ENCODE measurements at places on chromosomes 11 and 22. TPM values are rescaled to one million over a fixed set of nuclear protein-coding genes. Genes with fewer than 3 reads are reported as not detected.

GRCh38 chr11:7495882-7496551, 10.7 kb downstream of the OLFML1 start:
- DNase-seq, result no peak

- peak; percentile 70 for DNase-seq
These were observed 10.0 kb downstream of the PPM1F start for GRCh38 chr22:21942407-21943343.

CHST1 gene
- 0.97 TPM for total RNA-seq

- no peak for DNase-seq
These were observed 1.9 kb downstream of the TMA7B start for GRCh38 chr22:39962071-39962470.

SCGB1A1 gene
- total RNA-seq, result not detected

TAF1D gene
- 181 TPM for total RNA-seq

GRCh38 chr22:48104102-48104738, 1341.8 kb downstream of the TBC1D22A start:
- no peak for DNase-seq

- no peak for DNase-seq
These were observed 3.0 kb downstream of the MAFF start for GRCh38 chr22:38204784-38205183.

- DNase-seq, result no peak
These were observed 5.6 kb downstream of the SCN2B start for GRCh38 chr11:118170882-118171268.

DNA sequence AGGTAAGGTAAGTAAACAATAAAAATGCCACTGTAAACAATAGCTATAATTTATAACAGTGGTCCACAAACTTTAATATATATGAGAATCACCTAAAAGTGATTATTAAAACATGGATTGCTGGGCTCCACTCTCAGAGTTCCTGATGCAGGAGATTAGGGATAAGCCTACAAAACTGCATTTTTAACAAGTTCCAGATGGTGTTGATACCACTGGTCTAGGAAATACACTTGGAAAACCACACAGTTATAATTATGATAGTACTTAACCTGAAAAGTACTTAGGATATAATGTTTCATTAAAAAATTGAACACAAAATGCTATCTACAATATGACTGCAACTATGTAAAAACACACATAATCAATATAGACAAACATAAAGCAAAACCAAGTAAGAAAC, 20.4 kb downstream of the FCHSD2 start:
- peak; percentile 69 for DNase-seq

DNA sequence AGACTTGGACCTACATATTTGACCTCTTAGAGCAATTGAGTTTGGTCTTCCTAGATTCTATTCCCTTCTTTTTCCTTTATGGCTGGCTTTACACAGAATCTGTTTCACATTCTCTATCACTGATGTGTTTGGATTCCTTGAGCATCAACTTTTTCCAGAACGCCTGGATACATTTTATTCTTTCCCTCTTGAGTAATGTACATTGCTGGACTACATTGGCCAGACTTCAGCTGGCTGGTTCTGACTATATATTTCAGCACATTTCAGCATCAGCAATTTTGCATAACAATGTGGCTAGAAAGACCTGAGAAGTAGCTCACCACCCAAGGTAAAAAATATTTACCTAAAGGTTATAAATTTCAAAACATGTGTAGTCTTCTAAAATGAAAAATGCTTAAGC, 2198.2 kb upstream of the RAG2 start:
- no peak for DNase-seq

GRCh38 chr11:110778343-110778742, 66.1 kb upstream of the ARHGAP20 start:
- no peak for DNase-seq

SCN3B gene
- total RNA-seq, result under 0.01 TPM

MRGPRX3 gene
- not detected for total RNA-seq

- no peak for DNase-seq
These were observed 10.6 kb downstream of the BCO2 start for GRCh38 chr11:112185883-112186282.

NOX4 gene
- total RNA-seq, result 5.2 TPM

GRCh38 chr11:81497202-81497804, 1236.4 kb downstream of the FAM181B start:
- peak; percentile 11 for DNase-seq

GRCh38 chr11:69531717-69532088, 50.2 kb downstream of the LINC01488 start:
- no peak for DNase-seq

DNA sequence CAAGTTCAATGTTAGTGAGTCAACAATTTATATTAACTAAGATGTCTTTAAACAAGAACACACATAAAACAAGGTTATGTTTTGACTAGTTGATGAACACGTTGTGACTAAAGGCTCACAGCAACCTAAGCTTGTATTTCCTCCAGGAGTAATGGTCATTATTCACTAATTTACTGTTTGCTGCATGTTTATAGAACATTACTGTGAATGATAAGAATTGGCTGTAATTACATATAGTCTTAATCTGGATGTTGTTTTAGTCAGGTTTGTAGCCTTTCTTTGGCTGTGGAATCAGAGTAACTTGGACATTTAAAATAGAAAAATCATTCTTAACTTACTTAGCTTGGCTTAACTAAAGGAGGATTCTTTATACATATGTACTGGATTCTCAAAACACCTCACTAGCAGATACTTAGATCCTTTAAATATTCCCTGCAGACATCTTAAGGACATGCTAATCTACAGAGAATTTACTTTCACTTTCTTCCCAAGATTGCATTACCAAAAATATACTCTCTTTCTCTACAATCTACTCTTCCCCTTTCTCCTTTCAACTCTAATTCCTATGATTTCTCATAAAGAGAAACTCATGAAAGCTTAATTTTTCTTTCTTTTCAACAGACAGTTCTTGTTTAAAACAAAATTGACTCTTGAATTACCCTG, 319.7 kb upstream of the CTSC start:
- peak; percentile 6 for DNase-seq

DNA sequence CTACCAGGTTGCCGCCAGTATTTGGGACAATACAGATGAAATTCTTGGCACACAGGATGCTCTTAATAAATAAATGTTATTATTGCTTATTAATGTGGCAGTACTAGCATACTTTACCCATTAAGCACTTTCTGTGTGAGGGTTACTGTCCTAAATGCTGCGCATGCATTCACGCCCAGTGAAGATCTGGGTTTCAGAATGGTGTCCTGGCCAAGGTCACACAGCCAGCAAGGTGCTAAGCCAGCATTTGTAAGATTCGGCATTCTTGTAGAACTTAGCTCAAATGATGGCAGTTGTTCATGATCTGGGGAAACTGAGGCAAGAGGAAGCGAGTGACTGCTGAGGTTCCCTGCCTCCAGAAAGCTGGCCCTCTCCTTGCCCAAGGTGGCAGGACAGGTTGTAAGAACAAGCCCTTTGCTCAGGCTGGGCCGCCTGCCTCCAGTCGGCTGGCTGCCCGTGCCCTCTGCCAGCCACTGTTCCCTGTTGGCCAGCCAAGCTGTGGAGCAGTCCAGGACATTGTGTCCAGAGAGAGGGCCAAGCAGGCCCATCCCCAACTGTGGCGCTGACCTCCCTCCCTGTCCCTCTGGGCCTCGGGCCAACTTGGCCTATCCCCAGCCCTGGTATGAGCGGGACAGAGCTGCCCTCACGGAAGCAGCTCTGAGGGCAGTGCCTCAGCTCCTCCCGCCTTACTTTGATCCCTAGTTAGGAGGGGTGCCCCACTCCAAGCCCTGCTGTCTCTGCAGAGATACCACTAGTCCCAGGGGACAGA, 28.8 kb downstream of the TOB2 start:
- no peak for DNase-seq

GRCh38 chr11:101008961-101009689, 120.5 kb downstream of the PGR start:
- no peak for DNase-seq

DNA sequence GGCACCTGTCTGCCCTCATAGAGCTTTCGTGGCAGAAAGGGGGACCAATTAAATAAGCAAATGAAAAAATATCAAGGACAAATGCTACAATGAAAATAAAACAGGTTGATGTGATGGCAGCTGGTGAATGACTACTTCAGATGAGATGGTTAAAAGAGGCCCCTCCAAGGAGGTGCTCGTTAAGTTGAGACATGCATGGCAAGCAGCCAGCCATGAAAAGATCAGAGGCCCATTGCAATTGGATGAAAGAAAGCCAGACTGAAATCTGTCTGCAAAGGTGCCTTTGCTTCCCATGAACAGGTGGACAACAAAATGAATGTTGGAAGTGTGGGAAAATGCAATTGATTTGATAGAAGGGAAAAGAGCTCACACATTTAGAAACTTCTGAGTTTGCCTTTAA, 848 bp upstream of the TRPC6 start:
- DNase-seq, result no peak

GRCh38 chr22:50269970-50270665, at the start of gene MAPK11:
Gene MAPK11 (minus strand): TSS chr22:50270380. CDS start chr22:50270292, 88 bp downstream.
- DNase-seq, result no peak

DNA sequence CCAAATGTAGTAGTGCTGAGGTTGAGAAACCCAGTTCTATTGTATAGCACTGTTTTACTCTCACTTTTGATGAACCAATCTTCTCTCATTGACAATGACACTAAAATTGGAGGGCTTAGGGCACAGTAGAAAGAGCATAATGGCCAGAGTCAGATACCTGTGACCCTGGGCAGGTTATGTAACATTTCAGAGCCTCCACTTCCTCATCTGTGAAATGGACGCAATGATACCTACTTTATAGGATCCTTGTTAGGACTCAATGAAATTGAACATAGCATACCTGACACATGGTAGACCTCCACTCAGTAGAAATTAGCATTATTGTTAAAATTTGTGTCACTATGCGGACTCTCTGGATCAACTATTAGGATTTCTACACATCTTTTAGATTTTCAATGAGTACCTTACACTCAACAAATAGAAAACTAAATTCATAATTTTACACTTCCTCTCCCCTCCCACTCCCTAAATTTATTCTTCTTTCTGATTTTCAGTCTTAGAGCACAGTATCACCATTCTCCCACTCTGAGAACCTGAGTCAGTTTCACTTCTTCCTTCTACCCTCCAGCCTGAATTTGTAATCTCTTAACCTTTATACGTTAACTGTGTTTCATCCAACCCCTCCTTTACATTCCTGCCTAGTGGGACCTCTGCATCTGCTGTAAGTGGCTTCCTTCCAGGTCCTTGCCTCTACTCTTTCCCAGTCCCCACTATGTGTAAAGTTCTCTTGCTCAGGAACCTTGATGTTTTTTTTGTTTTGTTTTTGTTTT, 78.3 kb downstream of the MICAL2 start:
- no peak for DNase-seq

GRCh38 chr11:32062540-32062939, 28.3 kb upstream of the RCN1 start:
- no peak for DNase-seq

DNA sequence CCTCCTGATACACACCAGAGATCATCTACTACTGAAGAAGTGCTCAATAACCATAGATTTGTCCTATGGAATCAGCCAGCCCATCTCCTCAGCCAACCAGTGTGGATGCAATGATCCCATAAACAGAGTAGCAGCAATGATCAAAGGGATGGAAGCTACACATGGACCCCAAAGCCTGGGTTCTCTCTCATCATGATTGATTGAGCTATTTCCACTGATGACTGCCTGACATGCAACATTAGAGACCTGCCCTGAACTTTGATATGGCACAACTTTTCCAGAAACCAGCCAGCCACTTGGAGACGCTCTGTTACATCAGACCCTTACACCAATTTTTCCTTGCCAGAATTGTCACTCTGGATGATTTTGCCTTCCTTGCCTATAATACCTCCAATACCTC, 471.6 kb downstream of the BUD13 start:
- DNase-seq, result no peak

C11orf58 gene
- total RNA-seq, result 181 TPM

GRCh38 chr11:125343718-125344131, 152.3 kb downstream of the FEZ1 start:
- DNase-seq, result peak; percentile 32

GRCh38 chr11:86117001-86117711, 48.3 kb upstream of the PICALM start:
- no peak for DNase-seq

GRCh38 chr22:27134315-27134701, 476.9 kb downstream of the MIAT start:
- DNase-seq, result peak; percentile 91

RAB3IL1 gene
- total RNA-seq, result 10.6 TPM

GRCh38 chr11:67364783-67365722, 8.3 kb downstream of the CLCF1 start:
- no peak for DNase-seq

- no peak for DNase-seq
These were observed 709 bp downstream of the SSRP1 start for GRCh38 chr11:57335023-57335342.

- DNase-seq, result no peak
These were observed 41.3 kb upstream of the TTC12 start for GRCh38 chr11:113272927-113273615.

DUSP8 gene
- total RNA-seq, result 0.64 TPM

DNA sequence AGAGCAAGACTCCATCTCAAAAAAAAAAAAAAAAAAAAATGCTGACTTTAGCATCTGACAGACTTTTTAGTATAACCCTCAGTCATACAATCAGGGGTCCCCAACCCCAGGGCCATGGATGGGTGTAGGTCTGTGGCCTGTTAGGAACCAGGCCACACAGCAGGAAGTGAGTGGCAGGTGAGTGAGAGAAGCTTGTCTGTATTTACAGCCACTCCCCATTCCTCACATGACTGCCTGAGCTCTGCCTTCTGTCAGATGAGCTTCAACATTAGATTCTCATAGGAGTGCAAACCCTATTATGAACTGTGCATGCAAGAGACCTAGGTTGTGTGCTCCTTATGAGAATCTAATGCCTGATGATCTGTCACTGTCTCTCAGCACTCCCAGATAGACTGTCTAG, 3.3 kb downstream of the FAM227A start:
- DNase-seq, result no peak

RNH1 gene
- total RNA-seq, result 276 TPM

- no peak for DNase-seq
These were observed 5.1 kb upstream of the LMO1 start for GRCh38 chr11:8268530-8269400.

GRCh38 chr11:6191742-6192141, 7.3 kb upstream of the OR52W1 start:
- no peak for DNase-seq

OR52I1 gene
- not detected for total RNA-seq

GRCh38 chr11:116610190-116610589, 162.6 kb downstream of the BUD13 start:
- no peak for DNase-seq

DNA sequence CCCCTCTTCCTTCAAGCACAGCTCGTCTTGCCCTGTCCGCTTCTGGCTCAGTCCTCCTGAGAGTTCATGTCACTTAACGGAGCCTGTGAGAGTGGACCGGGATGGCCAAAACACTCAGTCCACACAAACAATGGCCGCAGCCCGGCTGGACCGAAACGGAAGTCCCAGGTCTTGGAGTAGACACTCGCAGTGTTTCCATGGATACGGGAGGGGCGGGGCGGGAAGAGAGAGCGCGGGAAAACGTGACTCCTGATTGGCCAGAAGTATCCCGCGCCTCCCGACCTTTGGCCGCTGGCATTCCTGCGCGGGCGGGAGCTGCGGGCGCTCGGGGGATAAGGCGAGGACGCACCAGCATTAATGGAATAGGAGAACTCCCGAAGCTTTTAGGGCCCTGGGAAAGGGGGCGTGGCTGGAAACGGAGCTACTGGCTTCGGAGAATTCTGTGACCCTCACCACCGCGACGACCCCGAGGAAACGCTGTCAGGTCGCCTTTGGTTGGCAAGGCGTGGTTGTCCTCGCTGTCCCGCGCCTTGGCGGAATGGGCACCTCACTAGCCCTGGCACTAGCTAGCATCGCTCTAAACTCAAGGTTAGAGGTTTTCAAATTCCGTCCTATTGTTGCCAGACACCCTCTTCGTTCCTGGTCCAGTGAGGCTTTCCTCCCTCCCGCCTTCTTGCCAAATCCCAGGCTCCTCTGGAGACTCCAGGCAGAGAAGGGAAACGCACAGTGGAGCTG, at the start of the genes NLRP14 and ZNF214:
TSS of gene NLRP14 (plus strand) at position 297 of the 735 bp plus-strand sequence. CDS start 18,108 bp downstream, outside the sequence.
TSS of gene ZNF214 (minus strand) at position 164 of the 735 bp plus-strand sequence. CDS start 17,511 bp downstream, outside the sequence.
- DNase-seq, result peak; percentile 87

MICALL1 gene
- total RNA-seq, result 47.9 TPM

Data from fibroblast of villous mesenchyme (primary cell).